ENCODE measurements at places on chromosomes 3 and 15. TPM values are rescaled to one million over a fixed set of nuclear protein-coding genes. Genes with fewer than 3 reads are reported as not detected.
A peak's percentile ranks its signal among the peaks of the same experiment; 100 is the strongest.

- DNase-seq = no peak
These were observed 64.7 kb downstream of the SLC30A4 start for GRCh38 chr15:45457641-45458539.

DNA sequence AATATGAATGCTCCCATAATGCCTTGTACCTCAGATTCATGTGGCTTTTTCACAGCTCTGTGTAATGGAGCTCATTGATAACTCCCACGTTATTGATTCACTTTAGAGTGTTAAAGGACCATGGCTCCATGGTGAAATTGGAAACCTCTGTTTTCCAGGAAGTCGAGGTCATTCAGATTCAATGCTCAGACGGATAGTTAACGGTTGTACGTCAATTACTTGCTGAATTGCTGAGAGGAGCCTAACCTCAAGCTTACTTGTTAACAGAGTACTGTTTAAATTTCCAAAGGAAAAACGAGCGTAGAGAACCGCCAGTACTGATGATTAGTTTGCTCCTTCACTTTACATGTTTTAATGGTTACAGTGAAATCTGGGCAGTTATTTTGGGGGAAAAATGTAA is 11.1 kb downstream of the ABHD17C start:
- no peak for DNase-seq

DNA sequence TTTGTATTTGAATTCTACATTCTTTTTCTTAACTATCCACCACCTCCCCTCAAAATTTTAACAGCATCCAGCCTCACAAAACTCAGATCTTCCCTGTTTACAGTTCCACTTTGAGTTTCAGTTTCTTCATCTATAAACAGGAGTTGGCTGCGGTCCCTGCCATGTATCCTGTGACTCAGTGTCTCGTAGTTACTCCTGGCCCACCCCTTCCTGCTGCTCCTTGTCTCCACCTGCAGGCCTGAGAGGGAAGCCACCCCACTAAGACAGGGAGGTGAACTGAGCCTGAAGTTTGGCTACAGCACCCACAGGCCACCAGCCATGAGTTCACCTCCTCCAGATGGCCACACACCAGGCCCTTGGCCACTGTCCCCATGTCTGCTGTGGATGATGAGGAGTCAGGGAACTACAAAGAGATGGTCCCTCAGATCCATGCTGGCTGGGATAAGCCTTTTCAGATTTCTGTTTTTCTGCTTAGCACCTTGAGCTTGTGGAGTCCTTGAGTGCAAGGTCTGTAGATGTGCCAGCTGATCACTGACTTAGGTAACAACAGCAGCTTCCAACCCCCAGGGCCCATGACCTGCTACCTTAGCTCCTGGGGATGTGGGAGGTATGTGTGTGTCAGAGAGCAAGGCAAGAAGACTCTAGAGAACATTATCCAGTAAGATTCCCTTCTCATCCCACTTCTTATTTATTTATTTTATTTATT is 37.5 kb downstream of the CD86 start:
- DNase-seq = peak; percentile 42

DNA sequence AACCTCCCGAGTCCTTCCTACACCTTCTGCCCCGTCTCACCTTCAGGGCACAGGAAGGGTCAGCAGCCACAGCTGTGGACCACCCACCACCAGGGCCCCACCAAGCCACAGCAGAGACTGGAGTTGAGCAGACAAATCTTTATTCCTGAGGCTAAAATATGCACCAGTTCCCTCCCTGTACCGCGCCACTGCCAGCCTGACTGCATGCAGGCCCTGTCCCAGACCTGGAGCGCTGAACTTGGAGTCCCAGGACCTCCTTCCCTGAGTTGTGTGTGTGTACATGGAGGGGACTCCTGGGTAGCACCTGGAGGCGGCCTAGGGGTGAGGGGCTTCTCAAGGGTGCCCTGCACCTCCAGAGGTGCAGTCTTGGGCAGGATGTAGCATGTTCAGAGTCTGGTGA is 4.0 kb upstream of the TMEM89 start:
- DNase-seq = no peak

DNA sequence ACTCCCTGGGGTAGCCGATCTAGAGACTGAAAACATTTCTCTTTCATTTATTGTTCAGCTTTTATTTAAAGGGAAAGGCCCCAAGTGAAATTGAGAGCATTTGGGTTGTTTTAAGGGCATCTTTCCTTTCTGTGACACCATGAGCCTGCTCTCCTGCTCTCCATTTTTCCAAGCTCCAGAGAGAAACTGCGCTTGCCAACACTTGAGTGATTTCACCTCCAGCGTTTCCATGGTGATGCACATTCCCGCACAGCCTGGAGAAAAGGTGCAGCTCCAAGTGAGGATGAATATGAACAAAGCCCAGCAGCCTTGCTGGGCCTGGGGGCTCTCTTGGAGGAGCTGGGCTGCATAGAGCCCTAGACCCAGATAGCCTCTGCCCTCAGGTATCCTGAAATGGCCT is 159.2 kb upstream of the PPP2R3A start:
- DNase-seq = no peak

DNA sequence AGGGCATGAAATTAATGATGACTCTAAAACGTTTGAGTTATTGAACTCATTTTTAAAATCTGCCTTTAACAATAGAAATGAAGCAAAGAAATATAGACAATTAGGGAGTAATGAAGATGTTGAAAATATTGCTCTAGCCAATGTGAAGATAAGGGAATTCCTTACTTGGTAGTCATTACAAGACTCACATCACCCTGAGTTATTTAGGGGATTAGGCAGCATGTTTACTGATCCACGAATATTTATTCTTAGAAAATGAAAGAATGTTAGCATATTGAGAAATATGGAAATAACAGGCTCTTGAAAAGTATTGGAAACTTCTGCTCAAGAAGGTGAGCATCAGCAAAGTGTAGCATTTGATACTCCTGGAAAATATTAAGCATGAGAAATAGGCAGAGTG is 398.1 kb upstream of the ARPP21 start:
- no peak for DNase-seq

DNA sequence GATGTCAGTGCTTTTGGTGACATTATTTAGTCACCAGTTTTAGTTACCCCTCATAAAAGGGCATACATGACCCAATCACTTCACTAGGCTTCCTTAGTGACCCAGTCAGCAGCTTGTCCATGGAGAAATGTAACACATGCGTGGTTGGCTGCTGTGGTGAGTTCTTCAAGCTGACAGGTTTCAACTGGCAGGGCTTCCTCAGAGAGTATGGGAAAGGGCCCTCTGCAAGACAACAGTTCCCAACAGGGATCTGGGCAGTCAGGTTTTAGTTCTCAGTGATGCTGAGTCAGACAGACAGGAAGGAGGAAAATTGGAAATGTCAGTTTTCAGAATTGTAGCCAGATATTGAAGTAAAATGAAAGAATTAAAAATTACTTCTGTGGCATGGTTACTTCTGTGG is 282.5 kb downstream of the TBL1XR1 start:
- no peak for DNase-seq

DNA sequence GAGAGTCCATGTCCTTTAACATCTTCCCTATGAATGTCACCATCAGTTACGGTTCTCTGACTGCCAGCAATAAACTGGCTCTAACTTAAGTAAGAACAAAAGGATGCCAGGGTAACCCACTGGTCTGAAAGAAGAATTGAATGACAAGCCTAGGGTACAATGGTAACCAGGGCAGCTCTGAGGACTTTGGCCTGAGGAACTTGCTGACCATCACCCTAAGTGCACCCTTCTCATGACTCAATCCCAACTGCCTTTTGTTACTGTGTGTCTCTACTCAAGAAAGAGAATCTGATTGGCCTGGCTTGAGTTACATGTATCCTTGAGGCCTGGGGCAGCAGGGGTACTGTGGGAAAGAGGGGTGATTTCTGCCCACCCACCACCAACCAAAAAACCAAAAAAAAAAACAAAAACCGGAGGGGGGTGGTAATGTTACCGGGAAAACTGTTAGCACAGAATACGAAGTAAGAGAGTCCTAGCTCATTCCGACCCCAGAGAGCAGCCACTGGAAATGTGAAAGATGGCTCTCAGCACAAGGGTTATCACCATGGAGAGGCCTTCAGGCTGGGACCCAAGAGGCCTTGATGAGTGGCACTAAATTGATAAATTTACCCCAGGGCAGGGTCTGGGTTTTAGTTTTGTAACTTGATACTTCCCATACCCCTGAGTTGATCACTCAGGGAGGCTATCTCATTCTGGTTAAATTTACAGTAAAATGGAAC is 9.3 kb upstream of the SLC28A1 start:
- DNase-seq = no peak

GRCh38 chr15:89928421-89928820 is 15.7 kb upstream of the ARPIN start:
- DNase-seq = no peak

DNA sequence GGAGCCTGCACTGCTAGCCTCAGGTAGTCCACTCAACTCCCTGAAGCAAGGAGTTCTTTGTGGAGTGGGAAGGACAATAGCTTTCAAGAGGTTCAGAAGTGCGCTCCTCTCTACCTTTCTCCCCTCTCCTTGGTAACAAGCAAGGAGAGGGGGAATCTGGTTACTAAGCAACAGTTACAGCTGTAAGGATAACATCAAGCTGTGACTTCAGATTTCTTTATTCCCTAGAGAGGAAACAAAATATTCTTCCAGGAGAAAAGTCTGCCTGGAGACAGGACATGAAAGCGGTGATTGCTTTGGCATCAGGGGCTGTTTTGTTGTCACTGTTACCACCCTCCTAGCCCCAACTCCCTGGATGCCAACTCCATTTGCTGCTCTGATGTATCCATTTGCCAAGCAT is 70.4 kb downstream of the TRANK1 start:
- DNase-seq = no peak

DNA sequence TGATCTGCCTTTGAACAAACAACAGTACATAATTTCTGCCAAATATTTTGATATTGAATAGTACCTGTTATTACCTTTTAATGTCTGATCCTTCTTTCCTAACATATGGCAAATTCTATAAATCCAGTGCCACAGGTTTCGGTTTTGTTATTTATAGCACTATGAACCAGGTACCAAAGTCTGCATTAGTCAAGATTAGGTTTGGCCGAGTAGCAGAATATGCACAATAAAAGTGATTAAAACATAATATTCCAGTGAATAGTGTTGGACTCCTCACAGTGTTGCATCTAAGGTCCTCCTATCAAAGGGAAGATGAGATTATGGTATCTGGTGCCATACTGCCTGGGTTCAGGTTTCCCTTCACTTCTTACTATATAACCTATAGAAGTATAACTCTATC is 599.0 kb downstream of the ZPLD1 start:
- no peak for DNase-seq

DNA sequence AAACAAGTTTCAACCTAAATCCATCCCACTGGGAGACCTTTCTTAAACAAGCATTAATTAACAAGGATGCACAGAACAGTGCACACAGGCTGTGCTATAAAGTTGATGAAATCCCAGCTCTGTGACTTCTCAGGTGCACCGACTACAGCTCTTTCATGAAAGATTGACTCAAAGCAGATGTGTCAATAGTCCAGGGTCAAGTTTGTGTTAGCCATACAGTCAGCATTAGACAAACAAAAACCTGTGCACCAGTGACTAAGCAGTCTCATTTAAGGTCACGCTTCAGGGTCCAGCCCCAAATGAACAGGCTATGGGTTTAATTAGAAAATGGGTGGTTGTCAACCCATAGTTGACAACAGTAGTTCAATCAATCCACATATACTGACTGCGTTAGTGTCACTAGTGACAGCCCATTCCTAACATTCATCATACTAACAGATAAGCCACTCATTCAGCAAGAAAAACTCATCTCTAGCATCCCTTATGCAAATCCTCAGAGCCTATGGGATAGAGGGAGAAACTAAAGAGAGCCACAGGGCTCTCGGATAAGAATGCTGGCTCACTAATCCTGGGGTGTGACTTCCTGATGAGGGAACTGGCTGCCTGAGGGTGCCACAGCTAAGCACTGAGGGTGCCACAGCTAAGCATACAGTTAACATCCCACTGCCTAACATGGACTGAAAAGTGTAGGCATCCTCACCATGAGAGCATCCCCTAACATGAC is 84.1 kb downstream of the WNT5A start:
- DNase-seq = no peak

DNA sequence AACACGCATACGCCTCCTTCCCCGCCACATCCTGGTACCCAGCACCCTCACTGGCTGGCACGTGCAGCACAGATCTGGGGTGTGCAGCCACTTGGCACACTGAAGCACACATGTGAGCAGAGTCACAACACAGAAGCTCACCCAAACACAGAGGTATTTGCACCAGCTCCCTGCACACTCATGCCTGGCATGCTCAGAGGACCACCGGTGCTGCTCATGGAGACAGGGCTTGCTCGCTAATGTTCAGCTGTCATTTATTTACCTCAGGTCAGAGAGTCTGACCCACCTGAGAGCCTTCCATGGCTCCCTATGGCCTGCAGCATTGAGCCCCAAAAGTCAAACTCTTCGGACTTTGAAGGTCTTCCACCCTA is 70.4 kb downstream of the ADAMTS7 start:
- no peak for DNase-seq

- no peak for DNase-seq
These were observed 12.9 kb upstream of the CCDC80 start for GRCh38 chr3:112653881-112654300.

- no peak for DNase-seq
These were observed 31.2 kb upstream of the LACTB start for GRCh38 chr15:63090472-63090871.

DNA sequence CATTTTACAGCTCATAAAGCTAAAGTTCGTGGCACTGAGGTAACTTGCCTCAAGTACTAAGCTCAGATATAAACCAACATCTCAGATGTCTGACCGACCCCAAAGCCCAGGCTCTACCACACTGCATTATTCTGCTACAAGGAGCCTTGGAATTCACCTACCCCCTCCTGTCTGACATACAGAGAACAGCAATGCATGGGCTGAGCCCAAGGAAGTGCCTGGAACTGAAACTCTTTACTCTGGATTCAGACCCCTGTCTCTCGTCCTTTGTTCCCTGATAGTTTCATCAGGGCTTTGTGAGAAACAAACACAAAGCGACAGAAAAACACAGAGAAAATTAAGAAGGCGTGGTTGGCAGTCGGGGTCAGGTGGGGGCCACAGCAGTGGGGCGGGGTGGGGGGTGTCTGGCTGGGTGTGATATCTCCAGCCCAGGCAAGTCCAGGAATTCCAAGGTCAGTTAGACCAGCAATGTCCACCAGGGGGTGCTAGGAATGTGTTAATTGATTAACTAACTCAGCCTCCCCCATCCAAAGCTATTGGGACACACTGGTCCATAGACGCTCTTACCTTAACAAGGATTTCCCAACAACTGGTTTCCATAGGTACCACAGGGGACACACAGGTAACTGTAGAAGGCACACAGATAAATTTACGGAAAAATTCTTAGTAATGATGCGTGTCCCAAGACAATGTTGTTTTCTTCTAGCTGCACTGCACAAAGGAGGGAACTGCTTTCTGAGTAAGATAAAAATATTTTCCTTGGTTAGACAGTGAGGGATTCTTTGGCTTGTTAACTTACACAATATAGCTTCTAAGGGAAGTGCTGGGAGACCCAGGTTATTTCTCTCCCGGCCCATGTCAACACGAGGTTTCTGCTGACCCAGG is 18.8 kb upstream of the SSUH2 start:
- DNase-seq = peak; percentile 88

- DNase-seq = no peak
These were observed 48.0 kb upstream of the FBN1 start for GRCh38 chr15:48693484-48693883.

NR1I2 gene
- total RNA-seq = 62.9 TPM

LDHAL6B gene
- total RNA-seq = not detected

RTP4 gene
- 7.9 TPM for total RNA-seq

ARRDC4 gene
- 164 TPM for total RNA-seq

WNT5A gene
- 3.6 TPM for total RNA-seq

CCDC191 gene
- 3.9 TPM for total RNA-seq

B3GNT5 gene
- total RNA-seq = 71.2 TPM

CASR gene
- total RNA-seq = 0.32 TPM

ZNF662 gene
- total RNA-seq = 14.4 TPM

GP9 gene
- not detected for total RNA-seq
